ENCODE measurements at places on chromosomes 1 and 21. TPM values are rescaled to one million over a fixed set of nuclear protein-coding genes. Genes with fewer than 3 reads are reported as not detected.

- DNase-seq, result no peak
These were observed 3.5 kb upstream of the KRTAP27-1 start for GRCh38 chr21:30340714-30341573.

SLC45A1 gene
- total RNA-seq, result 1.6 TPM

ETV3L gene
- total RNA-seq, result not detected

LENEP gene
- not detected for total RNA-seq

VASH2 gene
- total RNA-seq, result 19.7 TPM

Measured in urinary bladder (tissue), 4 donors.